Epithelial cell of esophagus (primary cell): ENCODE measurements at places on chromosomes 4 and X.
A peak's percentile ranks its signal among the peaks of the same experiment; 100 is the strongest.

DNA sequence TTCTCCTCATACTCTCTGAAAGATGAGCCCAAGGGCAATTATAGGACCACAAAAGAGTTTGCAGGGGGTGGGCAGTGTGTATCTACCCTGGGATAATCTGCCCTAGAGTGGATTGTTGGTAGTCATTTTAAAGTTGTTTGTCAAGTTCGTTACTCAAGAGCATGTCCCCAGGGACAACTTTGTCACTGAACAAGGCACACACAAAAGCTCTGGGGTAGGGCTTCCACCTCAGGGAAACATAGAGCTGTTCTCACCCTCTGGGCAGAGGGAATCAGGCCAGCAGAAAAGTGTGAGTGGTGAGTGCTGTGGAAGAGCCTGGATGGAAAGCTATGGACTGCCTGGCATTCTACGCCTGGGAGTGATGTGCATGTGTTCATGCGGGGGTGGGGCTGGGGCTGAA, 23.3 kb upstream of the LEF1 start:
- DNase-seq, result no peak

- peak; percentile 74 for DNase-seq
Observed at GRCh38 chr4:128525387-128525786, 237.8 kb upstream of the PGRMC2 start.

DNA sequence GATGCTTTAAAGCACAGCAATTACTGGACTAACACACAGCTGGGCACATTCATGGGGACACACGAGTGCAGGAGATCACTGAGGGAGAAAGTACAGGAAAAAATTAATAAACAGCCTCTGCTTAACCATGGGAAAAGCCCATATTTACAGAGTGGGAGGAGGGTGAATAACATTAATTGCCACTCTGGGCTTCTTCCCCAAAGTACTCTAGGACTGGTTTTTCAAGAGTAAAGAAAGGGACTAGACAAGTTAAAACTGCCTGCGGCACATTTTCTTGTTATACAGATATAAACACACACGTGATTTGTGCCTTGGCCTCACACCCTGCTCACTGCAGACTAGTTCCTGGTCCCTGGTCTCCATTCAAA, 179.7 kb upstream of the TET2 start:
- peak; percentile 93 for DNase-seq

DNA sequence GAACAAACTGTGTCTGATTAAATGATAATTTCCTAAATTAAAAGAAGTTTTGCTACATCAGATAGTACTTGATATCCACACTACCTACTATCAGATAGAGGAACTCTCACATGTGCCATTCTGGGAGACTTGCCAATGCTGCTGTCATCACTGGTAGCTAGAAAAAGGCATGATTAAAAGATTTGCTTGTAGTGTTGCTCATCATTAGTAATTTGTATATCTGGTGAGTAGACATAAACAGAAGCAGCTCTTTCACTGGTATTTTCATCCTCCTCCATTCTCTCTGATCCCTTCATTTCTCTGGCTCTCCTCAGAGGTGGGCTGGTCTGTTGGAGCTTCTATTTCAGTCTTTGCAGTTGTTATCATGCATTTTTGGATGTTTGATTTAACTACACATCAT, 56.0 kb downstream of the SPRY1 start:
- peak; percentile 96 for DNase-seq

- DNase-seq, result peak; percentile 45
Observed at GRCh38 chr4:13912966-13913365, 285.4 kb upstream of the BOD1L1 start.

- no peak for DNase-seq
Observed at GRCh38 chr4:135485371-135485770, 1283.8 kb upstream of the PABPC4L start.

DNA sequence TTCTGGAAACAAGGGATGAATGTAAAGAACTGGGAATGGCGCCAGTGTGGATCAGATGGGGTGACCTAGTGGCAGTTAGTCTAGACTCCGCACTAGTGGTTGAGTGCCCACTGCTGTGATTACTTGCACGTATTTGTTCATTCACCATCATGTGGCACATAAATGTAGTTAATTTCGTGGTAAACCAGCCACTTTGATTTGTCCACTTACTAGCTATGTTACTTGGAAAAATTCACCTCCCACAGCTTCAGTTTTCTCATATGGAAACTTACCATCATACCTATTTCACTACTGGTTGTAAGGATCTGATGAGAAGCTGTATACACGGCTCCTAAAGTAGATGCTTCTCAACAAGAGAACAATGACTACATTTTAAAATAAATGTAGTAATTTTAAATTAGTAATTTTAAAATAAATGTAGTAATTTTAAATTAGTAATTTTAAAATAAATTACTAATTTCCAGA, 394 bp upstream of the DYNLT3 start:
- DNase-seq, result no peak

GRCh38 chrX:68018248-68019203, 414.8 kb downstream of the OPHN1 start:
- peak; percentile 33 for DNase-seq

DNA sequence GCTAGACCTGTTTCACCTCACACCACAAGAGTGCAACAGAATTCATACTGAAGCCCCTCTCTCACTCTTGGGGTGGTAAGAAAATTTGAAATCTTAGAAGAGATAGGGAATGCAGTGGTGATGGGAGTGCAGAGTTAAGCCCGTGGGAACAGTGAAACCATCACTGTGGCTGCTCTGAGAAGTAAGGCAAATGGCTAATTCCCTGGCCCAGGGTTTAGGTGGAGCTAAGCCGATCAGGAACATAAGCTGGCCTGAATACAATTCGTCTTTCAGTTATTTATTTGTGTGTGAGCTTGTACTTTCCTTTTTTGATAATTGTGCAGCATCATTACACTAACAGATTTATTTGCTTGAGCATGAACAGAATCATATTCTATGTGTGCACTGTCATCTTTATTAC, 1070.6 kb downstream of the STPG2 start:
- no peak for DNase-seq

DNA sequence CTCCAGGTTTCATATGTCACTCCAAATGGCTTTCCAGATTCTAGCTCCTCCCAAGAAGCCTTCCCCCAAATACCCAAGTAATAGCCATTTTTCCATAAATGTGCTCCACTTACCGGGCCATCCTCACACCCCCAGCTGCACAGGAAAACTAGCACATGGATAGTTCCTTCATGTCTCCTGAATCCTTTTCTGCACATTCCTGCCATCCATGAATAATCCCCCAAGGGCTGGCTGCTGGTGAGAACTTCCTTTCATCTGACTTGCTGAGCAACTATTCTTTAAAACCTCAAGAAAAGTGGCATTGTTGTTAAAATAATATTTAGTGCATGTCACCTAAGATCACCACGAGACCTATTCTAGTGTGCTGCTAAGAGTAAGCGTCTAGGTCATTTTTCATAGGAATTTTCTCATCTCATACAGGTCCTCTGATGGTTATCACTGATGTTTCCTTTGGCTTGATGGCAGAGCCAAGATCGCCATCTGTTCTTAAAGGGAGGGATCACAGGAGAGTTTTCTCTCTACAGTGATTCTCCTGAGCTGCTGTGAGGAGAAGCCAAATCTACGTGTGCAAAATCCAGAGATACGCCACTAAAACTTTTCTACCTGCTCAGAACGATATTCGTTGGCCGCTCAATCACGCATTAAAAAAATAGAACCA, 71.3 kb downstream of the MAP3K15 start:
- no peak for DNase-seq

DNA sequence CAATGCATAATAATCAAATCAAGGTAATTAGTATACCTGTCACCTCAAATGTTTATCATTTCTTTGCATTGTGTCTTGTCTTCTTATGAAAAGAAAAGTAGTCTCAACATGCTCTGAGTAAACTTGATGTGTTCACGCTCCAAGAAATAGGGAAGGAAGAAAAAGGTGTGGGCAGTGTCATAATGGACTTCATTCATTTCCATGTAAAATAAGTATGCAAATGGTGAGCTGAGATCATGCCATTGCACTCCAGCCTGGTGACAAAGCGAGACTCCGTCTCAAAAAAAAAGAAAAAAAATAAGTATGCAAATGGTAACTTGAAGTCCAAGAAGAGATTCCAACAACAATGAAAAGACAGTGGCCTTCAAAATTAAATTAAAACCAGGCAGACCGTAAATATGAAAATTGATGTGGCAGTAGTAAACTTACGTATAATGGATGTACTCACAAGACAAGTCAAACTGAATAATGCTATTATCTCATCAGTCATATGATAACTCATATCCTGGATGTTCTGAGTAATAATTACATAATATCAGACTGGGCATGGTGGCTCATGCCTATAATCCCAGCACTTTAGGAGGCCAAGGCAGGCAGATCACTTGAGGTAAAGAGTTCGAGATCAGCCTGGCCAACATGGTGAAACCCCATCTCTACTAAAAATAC, 6.0 kb upstream of the CWH43 start:
- DNase-seq, result peak; percentile 83

- peak; percentile 11 for DNase-seq
Observed at GRCh38 chrX:67545893-67546495, 2.2 kb downstream of the AR start.

DNA sequence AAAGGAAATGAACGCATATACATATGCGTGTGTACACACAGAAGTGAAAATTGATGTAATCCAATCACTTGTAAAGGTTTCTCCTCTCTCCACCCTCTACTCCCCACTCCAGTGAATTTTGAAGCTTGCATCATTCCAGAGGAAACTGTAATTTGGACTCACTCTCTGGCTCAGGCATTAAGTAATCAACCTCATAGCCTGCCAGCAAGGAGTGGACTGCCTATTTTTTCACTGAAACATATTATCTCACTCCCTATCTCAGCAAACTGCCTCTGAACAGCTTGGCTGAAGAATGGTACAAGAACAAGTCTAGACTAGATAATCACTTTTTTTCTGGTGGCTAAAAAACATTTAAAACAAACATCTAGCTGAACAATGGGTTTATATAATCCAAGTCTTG, 124.2 kb downstream of the C4orf51 start:
- DNase-seq, result peak; percentile 95

DNA sequence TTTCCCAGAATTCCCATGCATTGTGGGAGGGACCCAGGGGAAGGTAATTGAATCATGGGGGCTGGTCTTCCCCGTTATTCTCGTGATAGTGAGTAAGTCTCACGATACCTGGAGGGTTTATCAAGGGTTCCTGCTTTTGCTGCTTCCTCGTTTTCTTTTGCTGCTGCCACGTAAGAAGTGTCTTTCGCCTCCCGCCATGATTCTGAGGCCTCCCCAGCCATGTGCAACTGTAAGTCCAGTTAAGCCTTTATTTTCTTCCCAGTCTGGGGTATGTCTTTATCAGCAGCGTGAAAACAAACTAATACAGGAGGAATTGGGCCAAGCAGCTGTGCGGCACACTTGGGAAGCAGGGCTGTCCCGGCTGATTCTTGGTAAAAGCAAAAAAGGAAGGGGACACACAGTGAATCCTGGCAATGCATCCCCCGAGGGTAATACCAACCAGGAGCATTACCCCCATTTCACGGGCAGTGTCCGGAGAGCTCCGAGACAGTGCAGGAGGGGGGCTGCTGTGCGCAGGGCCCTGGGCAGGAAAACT, 185.7 kb downstream of the AFAP1 start:
- DNase-seq, result no peak

- DNase-seq, result no peak
Observed at GRCh38 chr4:185859111-185859510, 47.1 kb upstream of the SORBS2 start.

DNA sequence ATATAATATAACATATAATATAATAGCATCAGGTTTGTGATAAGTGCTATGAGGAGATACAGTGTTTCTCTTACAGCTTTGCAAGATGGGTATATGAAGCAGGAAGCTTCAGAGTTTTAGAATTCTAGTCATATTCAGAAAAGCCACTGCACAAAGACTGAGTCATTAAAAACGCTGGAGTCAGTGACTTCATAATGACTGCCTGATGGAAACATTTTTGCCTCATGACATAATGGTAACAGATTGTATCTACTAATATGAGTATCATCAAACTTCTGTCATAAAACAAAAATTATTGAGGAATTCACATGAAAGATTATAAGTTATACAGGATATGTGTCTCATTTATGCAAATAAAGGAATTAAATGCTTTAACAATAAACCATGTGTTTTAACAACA, 46.8 kb downstream of the EPHA5 start:
- DNase-seq, result peak; percentile 80

DNA sequence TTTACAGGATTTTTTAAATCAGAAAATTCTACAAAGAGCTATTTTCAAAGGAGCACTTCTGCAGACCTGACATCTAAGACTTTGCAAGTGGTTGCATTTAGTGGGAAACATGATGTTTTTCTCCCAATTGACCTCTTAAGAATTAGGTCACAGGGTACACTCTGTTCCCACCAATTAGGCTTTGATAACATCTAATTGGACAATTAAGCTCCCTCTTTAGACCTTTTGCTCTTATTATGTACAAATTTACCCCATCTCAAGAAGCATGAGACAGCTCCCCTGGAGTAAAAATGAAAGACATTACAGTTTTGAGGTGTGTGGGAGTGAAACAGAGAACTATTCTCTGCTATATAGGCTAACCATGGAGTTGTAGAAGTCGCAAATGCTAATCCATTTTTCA, 31.8 kb upstream of the AGA start:
- DNase-seq, result no peak

GRCh38 chr4:48102303-48102702, 31.7 kb downstream of the TXK start:
- no peak for DNase-seq

DNA sequence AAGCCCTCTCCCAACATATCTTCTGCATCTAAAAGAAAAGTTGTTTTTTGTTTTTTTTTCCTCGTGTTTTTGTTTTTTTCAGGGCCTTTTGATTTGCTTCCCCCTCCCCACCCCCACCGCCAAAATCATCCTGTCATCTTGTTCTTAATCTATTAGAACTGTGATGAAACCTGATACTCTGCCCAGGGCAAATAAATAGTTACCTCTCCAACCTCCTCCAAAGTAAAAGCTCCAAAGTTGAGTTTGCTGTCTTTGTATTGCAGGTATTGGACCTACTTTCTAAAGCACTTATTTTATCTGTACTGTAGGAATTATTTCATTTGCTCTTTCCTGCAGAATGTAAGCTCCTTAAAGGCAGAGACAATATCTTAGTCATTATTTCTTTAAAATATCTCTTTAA, 172.9 kb downstream of the SOWAHB start:
- no peak for DNase-seq

DNA sequence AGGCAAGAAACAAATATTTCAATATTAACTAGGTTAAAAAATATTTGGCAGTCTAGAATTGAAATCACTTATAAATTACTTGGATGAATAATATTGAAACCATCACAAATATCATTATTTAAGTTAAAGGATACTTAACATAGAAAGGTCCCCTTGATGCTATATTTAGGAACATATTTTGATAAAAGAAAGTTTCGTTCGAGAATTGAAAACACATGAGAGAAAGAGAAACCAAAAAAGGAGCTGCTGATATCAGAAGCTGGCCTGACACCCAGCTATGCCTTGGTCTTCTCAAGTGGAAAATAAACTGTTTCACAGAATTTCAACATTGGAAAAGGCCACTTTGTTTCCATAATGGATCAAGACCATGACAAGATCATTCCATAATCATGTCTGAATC, 762.4 kb downstream of the DMD start:
- DNase-seq, result no peak

DNA sequence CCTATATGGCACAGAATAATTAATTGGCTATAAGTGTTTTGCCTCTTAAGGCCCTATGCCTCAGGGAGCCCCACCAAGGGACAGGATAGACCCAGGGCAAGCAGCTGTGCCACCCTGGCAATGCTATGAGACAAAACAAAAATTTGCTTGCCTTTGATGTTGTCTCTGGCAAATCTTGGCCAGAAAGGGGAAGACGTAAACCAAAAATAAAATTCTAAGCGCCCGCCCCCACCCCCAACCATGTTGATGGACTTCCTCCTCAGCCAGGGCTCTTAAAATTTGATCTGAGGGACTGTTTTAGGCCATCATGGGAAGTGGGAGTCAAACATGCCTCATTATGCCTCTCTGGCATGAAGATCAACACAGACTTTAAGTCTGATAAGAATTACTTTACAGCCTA, 130.5 kb upstream of the APOOL start:
- no peak for DNase-seq
